ENCODE measurements at places on chromosomes 1 and 21.

- no peak for DNase-seq
Observed at GRCh38 chr1:22875241-22875640, 97.4 kb downstream of the LACTBL1 start.

DNA sequence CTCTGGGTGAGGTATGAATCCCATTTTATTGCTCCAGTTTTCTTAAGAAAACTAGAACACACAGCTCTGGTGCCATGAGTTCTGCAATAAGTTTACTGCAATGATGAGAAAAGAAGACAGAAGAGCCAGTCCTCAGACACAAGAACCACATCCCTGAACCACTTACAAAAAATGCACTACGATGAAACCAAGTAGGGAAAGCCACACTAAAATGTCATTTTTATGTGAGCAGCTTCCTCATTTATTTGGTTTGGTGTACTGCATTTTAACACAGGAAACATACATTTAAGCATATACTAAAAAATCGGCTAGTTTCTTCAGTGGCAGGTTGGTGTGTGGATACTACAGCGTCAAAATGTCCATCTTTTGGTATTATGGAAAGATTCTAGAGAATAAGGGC is 95.9 kb downstream of the PTPN14 start:
- no peak for DNase-seq

- DNase-seq = no peak
Observed at GRCh38 chr1:98369463-98369862, 292.1 kb upstream of the SNX7 start.

GRCh38 chr21:38831526-38832467 is 26.1 kb downstream of the ETS2 start:
- DNase-seq = peak; percentile 77

DNA sequence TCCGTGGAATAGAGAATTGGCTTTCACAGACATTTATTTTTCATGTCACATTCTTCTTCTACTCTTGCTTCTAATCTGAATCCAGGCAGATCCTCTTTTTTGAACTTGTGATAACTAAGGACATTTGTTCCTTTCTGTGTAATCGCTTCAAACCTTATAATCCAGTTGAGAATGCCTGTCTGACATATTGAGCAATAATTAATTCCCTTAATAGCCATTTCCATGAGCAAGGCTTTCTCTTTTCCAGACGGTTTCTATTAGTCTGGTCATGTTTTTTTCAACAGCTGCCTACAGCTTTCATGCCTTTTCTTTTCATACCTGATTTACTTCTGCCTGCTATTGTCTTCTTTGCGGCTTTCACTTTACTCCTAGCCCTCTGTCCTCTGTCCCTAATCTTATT is 163.4 kb downstream of the CYYR1 start:
- no peak for DNase-seq

DNA sequence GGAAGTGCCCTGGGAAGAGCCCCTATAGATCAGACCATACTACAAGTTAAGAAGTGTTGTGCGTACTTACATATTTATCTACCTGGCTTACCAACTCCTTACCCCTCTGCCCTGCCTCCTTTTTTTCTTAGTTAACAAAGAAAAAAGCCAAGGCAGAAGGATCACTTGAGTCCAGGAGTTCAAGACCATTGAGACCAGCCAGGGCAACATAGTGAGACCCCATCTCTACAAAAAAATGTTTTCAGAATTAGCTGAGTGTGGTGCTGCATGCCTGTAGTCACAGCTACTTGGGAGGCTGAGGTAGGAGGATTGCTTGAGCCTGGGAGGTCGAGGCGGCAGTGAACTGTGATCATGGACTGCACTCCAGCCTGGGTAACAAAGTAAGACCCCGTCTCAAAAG is 1.9 kb downstream of the ZBTB8B start:
- no peak for DNase-seq

DNA sequence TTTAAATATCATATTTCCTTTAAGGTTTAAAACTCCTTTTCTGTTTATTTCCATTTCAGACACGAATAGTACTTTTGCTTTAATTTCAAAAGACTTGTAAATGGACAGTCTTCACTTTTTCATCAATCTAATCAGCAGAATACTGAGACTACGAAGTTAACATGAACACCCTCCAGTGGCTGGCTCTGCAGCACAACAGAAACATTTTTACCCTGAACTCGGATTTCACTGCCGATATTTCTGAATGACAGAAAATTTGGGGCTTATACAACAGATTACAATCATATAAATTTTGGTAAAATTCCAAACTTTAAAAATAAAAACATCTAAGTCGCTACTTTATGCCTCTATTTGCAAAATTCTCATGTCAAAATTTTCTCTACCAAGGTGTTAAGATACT is 86.2 kb downstream of the AKT3 start:
- no peak for DNase-seq

- no peak for DNase-seq
Observed at GRCh38 chr1:155833665-155834295, 23.2 kb downstream of the GON4L start.
